A549 treated with GW870086 at 1 μM for 4 hours (cell line): ENCODE measurements at places on chromosomes 4 and X. TPM values are rescaled to one million over a fixed set of nuclear protein-coding genes. Genes with fewer than 3 reads are reported as not detected.

The GAGE12J gene
- not detected in 5 replicates for total RNA-seq

The HNRNPDL gene
- 221 to 333 TPM (median 277 TPM) in 5 replicates for total RNA-seq

The GPR173 gene
- not detected in 5 replicates for total RNA-seq

The MAGT1 gene
- total RNA-seq = 32.0 to 49.0 TPM (median 40.0 TPM) in 5 replicates

The ACTRT1 gene
- not detected in 5 replicates for total RNA-seq

The NEXMIF gene
- total RNA-seq = 0.01 to 0.02 TPM in 2 of 5 replicates, not detected in the others

The PDE5A gene
- 0.21 to 0.69 TPM (median 0.43 TPM) in 5 replicates for total RNA-seq

The FGF2 gene
- 30.0 to 59.3 TPM (median 51.7 TPM) in 5 replicates for total RNA-seq

The TNIP3 gene
- 0.16 to 0.50 TPM (median 0.45 TPM) in 4 of 5 replicates, not detected in the other for total RNA-seq

The ARMCX2 gene
- total RNA-seq = 0.05 to 0.21 TPM (median 0.10 TPM) in 3 of 5 replicates, not detected in the others

The TMPRSS11B gene
- not detected in 5 replicates for total RNA-seq

The UGT2B7 gene
- 0.15 to 0.37 TPM (median 0.19 TPM) in 5 replicates for total RNA-seq

The SRPX gene
- total RNA-seq = 7.3 to 8.4 TPM (median 7.9 TPM) in 5 replicates

The EIF4E gene
- 72.4 to 126 TPM (median 79.4 TPM) in 5 replicates for total RNA-seq

The ATP8A1 gene
- total RNA-seq = 0.02 to 0.45 TPM (median 0.04 TPM) in 4 of 5 replicates, not detected in the other

The DGKK gene
- not detected in 5 replicates for total RNA-seq

The AGTR2 gene
- total RNA-seq = not detected in 5 replicates

The AVPR2 gene
- not detected in 5 replicates for total RNA-seq

The PKD2 gene
- total RNA-seq = 14.4 to 22.3 TPM (median 19.3 TPM) in 5 replicates

The HS3ST1 gene
- 0.57 to 1.2 TPM (median 0.90 TPM) in 5 replicates for total RNA-seq

The AKAP14 gene
- not detected in 5 replicates for total RNA-seq

The CXCL6 gene
- total RNA-seq = not detected in 5 replicates

The CABS1 gene
- not detected in 5 replicates for total RNA-seq

The GRID2 gene
- total RNA-seq = not detected in 5 replicates

The NRK gene
- total RNA-seq = not detected in 5 replicates

The PPARGC1A gene
- total RNA-seq = 0.02 to 0.28 TPM (median 0.05 TPM) in 5 replicates

The FHDC1 gene
- 0.64 to 0.71 TPM (median 0.69 TPM) in 5 replicates for total RNA-seq

The PHEX gene
- 0.30 to 0.48 TPM (median 0.44 TPM) in 5 replicates for total RNA-seq

The GPR82 gene
- not detected in 5 replicates for total RNA-seq

The SLITRK4 gene
- total RNA-seq = not detected in 5 replicates

The TEX13B gene
- not detected in 5 replicates for total RNA-seq

The MAGEB1 gene
- not detected in 5 replicates for total RNA-seq

The JCHAIN gene
- 0.13 to 0.66 TPM in 2 of 5 replicates, not detected in the others for total RNA-seq

The TLR3 gene
- 0.34 to 0.48 TPM (median 0.40 TPM) in 5 replicates for total RNA-seq

The HSD17B13 gene
- total RNA-seq = 0.06 to 0.10 TPM (median 0.07 TPM) in 3 of 5 replicates, not detected in the others

The FABP2 gene
- total RNA-seq = not detected in 5 replicates

The WDFY3 gene
- total RNA-seq = 6.3 to 9.6 TPM (median 7.4 TPM) in 5 replicates

The S100G gene
- not detected in 5 replicates for total RNA-seq

The UGT2B17 gene
- not detected in 5 replicates for total RNA-seq

The AREG gene
- 38.9 to 48.1 TPM (median 43.8 TPM) in 5 replicates for total RNA-seq

The DSPP gene
- not detected in 5 replicates for total RNA-seq

The CLDN22 gene
- not detected in 5 replicates for total RNA-seq

The GYPB gene
- not detected in 5 replicates for total RNA-seq

The UGT8 gene
- 0.10 to 0.24 TPM (median 0.15 TPM) in 5 replicates for total RNA-seq

The TFDP3 gene
- total RNA-seq = not detected in 5 replicates

The CLCN4 gene
- total RNA-seq = 3.3 to 3.9 TPM (median 3.7 TPM) in 5 replicates

The TREX2 gene
- total RNA-seq = 1.1 to 1.7 TPM (median 1.2 TPM) in 5 replicates

The TAB3 gene
- 5.3 to 12.5 TPM (median 9.6 TPM) in 5 replicates for total RNA-seq

The PNMA6F gene
- total RNA-seq = not detected in 5 replicates
